NCI-H1417 (cell line): ENCODE measurements at places on chromosomes 6 and 20.

DNA sequence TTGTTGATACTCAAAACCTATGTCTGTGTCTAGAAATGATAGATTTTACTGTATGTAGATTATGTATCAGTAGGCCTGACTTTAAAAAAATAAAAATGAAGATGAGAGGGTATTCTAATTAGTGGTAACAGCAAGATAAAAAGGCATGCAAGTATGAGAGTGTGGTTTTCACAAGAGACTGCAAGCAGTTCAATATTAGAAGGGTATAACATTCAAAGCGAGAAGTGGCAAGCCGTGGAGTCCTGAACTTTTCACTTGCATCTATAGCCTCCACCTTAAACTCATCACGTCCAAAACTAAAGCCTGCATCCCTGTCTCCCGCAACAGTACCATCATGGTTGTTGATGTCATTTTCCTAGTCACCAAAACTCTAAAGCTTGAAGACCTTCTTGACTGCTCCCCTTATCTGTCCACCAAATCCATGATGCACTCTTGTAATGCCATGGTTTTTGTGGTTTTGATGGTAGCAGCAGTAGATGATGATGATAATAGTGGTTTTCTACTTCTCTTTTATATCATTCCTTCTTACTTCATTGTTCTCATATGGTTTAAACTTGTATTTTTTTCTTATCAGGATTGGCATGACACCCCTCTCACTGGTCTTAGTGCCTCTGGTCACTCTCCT lies 9.2 kb upstream of the CGA start:
- DNase-seq, result no peak

- DNase-seq, result no peak
Observed at GRCh38 chr6:33746036-33746600, 587 bp downstream of the IP6K3 start.

DNA sequence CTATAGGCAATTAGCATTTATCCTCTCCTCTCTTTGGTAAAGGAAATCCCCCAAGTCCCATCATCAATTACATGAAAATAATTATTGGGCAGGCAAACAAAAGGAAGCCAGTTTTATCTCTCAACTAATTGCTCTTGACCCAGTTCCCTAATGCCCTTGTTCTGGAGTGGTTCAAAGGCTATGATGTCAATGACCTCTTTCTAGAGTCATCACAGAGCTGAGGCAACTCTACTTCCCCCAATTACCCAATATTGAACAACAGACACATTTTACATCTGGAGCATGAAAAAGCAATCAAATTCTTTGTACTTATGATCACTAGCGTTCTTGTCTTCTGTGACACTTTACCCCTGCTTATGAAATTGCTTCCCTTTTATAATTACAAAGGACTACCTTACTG lies 43.5 kb downstream of the NT5E start:
- DNase-seq, result no peak

GRCh38 chr20:35709259-35709658 lies 10.1 kb downstream of the ROMO1 start:
- DNase-seq, result no peak

DNA sequence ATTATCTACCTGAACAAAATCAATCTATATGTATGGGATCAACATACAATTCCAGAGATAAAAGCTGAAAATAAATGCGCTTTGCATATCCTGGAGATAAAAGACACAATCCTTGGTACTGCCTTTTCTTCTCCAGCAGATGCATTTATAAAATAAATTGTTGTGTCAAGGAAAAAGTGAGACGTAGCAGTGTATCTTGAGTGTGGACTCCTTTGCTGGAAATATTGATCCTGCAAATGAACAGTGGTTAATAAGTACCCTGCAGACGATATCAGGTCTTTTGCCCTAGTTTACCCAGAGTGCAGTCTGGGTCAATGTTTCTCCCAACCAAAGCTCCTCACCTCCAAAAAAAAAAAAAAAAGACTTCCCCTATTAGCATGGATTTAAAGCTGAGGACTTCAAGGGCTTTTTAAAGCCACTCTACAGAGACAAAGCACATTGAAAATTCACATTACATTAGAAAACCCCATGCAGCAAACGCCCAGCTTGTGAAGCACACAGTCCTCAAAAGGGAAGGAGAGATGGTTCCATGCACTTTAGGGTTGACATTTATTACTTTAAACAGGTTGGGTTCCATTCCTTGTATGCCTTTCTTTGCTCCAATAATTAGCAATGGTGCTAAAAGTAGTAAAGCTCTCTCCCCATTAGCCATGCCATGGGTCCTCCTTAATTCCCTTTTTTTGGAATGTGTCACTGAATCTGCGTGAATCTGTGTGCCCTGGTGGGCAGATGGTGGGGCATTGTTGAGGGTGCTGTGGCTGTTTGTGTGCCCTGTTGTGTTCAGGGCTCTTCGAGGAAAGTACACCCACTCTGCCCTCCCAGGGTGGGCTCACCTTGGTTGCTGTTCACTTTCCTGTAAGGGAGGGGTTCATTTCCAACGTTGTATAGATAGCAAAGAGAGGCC lies 21.1 kb downstream of the FOXA2 start:
- DNase-seq, result no peak

DNA sequence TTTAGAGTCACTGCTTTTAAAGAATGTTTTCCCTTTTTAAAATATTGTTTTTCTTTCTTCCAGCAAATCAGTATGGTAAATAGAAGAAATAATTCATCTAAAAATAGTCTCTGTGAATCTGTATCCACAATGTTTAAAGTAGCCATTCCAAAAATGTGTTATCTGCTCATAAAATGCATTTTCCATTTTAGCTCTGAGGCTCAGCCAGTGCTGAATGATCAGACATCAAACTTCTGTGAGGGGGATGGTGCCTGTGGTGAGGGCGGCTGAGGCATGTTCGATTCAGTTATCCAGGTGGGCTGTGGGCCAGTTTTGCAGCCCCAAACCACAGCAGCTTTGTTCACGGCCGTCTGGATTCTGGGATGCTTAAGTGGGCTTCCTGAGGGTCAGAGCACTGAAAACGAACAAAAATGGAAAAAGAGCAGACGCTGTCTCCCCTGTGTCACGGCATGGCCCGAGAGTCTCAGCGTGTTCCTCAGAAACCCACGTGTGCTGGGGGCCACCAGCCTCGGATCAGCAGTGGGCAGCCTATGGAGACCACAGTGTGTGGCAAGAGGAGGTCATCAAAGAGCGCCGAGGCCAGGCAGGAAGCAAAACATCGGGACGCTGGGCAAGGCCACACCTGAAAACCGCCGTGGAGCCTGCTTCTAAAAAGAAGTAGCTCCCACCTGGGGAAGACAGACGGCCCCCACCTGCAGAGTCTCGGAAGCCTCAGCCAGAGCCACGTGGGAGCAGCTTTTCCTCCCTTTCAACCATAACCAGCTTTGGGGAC lies 134.9 kb upstream of the THBS2 start:
- DNase-seq, result no peak

DNA sequence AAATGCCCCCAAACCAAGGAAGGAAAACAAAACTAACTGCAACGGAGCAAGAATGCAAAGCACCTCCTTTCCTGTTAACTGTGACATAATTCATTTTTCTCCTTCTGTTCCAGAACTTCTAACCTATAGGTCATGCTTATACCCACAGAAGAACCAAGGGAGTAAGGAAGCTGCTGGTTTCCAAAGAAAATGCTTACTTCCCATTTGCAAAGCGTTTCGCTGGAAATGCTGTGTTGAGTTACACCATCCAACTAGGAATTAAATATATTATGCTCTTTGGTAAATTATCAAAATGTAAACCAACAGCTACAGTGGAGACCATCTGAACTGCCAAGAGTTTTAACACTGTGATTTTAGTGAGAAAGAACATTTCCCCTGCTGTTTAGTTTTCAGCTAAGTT lies 42.9 kb downstream of the ATXN1 start:
- no peak for DNase-seq

GRCh38 chr20:61918548-61918947 lies 147.1 kb downstream of the TAF4 start:
- DNase-seq, result no peak

DNA sequence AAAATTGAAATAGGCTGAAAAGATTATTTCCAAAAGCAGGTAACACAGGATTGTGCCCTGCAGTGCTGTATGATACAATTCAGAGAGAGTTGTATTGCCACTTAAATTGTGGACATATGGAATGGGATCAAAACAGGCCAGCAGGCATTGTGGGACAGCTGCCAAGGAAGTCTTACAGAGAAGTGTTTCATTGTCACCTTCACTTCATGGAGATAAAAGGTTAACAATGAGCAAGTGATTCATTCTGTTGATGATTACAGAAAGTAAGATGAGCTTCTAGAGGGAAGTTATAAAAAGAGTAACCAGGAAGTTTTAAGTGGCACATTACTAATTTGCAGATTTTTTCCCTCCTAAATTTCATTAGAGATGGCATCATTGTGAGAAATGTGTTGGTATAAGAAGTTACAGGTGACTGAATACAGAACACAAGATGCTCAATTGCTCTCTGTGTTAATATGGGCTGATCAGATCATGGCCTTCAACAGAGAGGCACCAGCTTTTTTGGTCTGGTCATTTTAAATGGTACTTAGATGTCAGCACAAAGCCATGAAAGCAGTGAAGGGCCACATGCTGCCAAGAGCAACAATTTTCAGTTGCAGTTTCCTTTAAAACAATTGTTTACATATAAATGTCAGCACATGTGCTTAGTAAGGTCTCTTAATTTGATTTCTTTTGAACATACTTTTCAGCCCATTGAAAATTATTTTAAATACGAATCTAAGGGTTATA lies 402.5 kb upstream of the FKBP1C start:
- DNase-seq, result peak; percentile 2

DNA sequence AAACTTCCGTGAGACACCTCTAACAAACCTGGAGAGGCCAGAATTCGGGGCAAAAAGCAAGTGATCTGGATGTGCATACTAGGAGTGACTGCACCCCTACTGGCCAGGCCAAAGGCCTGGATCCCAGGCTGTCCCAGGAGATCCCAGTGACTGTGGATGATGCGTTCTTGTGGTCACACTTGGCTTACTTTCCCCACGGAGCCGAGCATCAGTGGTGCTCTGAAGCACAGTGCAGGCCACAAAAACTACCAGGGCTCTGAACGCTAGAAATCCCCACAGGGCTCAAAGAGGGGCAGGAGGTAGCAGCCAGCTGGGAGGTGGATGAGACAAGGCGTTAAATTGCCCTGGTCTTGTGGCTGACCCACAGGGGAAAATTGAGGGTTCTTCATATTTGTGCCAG lies 7.1 kb downstream of the TRIM26 start:
- DNase-seq, result no peak
